Activated CD8-positive, alpha-beta memory T cell treated with anti-CD3 and anti-CD28 coated beads for 48 hours (primary cell): ENCODE measurements at places on chromosomes 3 and 15.

DNA sequence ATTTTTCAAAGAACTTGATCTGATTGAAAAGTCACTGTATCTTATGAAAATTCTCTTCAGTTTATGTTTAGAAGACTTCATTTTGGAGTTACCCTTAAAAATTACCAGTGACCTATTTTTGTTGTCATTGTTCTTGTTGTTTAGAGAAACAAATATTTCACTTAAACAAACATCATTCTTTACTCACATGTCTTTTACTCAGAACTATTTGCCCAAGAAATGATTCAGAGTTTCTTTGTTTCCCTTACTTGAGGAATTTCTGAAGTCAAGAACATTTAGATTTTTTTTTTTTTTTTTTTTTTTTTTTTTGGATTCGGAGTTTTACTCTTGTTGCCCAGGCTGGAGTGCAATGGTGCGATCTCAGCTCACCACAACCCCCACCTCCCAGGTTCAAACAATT lies 259.6 kb upstream of the UBE2E1 start:
- DNase-seq: no peak

- DNase-seq: no peak
Observed at GRCh38 chr3:30440147-30440604, 166.2 kb upstream of the TGFBR2 start.

GRCh38 chr15:50055750-50056157 lies 63.3 kb downstream of the ATP8B4 start:
- DNase-seq: no peak

DNA sequence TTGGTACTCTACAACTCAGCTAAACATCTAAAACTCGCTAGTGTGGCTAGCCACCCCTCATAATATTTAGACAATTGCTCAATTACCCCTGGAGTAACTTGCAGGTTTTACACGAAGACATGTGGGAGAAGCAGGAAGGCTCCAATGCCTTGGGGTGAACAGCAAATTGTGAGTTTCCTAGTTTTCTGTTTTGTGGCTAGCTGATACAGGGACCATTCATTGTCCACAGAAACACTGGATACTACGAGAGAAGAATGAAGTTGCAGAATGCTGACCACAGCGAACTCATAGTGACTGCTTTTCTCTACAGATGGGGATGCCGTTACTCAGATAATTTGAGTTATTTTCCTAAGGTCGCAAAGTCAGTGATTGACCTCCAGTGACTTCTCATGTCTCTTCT lies 212.9 kb downstream of the P3H2 start:
- no peak for DNase-seq

GRCh38 chr3:19002606-19003005 lies 145.7 kb upstream of the KCNH8 start:
- DNase-seq: no peak

GRCh38 chr3:14810070-14810791 lies 8.5 kb upstream of the FGD5 start:
- no peak for DNase-seq

- no peak for DNase-seq
Observed at GRCh38 chr3:149388001-149388440, 10.6 kb upstream of the TM4SF1 start.

DNA sequence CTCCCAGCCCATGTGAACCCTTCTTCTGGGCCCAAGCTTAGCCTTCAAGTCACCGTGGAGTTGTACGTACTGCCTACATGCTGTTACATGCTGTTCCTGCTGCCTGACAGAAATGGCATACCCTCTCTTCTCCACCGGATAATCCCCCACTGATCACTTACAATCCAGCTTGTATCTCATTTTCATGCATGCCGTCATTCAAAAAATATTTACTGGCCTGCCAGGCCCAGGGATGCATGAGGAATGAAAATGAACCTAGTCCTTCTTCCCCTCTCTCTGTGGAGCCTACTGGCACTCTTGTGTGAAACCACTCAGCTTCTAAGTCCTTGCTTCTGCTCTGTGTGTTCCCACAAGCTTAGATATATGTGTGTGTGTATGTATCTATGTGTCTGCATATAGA lies 60.6 kb downstream of the WNT5A start:
- no peak for DNase-seq

DNA sequence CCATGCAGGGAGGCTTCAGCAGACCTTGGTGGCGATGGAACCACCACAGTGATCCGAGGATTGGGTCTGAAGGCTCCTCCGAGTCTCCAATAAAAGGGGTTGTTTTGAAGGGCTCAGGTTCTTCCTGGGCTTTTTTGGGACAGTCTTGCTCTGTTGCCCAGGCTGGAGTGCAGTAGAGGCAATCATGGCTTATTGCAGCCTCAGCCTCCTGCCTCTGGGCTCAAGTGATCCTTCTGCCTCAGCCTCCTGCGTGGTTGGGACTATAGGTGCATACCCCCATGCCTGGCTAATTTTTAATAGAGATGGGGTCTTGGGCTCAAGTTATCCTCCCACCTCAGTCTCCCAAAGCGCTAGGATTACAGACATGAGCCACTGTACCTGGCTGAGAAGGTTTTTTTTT lies 84.8 kb downstream of the IGF1R start:
- no peak for DNase-seq

DNA sequence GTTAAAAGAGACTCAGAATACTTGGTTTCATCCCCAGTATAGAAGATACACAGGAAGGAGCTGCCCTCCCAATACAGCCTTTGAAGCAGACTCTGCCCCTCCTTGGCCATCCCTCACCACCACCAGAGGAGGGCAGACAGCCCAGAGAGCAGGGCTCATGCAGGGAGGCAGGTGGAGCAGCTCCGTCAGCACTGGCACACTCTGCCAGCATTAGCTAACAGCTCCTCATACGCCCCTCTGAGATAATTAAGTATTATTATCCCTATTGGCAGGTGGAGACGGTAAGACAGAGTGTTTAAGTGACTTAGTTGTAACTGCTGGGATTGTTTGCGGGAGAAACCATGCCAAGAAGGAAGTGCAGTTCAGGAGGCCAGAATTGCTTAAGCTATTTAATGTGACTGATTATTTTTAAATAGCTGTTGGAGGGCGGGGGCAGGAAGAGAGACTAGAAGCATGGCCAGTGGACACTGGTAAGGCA lies 434.0 kb downstream of the EPHB1 start:
- DNase-seq: no peak

DNA sequence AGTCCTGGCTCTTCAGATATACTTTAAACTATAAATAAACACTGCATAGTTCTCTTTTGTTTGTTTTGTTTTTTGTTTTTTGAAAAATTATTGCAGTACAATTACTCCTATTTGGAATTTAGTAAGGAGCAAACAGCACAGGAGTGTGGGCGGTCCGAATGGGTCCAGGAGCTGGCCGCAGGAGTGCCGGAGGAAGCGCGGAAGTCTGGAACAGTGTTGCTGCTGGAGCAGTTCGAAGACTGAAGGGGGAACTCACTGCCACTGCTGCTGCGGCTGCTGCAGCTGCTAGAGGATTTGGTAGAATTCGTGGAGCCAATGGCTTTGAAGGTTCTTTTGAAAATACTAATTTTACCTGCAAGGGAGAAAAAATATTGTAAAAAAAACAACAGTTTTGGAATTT lies 329.9 kb downstream of the ZNF385D start:
- DNase-seq: no peak

DNA sequence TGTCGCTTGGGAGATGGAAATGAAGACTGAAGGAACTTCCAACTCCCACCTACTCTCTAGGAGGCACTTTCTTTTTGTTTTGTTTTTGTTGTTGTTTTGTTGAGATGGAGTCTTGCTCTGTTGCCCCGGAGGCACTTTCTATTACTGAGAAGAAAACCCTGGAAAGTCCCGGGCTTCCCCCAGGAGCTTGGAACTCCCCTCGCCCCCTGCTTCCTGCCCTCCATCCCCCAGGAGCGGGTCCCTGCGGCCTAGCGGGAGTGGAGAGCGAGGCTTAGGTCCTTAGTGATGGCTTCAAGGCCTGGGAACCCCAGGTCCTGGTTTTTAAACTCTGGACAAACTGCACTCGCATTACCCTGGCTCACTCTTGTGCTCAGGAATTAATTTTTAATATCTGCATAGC lies 195.7 kb downstream of the OCA2 start:
- no peak for DNase-seq

GRCh38 chr3:194054961-194055360 lies 81.0 kb upstream of the HES1 start:
- DNase-seq: no peak

GRCh38 chr15:60589253-60589652 lies 110.3 kb upstream of the ICE2 start:
- DNase-seq: no peak

GRCh38 chr3:56681984-56682461 lies 1.0 kb downstream of the TASOR start:
- no peak for DNase-seq

GRCh38 chr3:190266265-190266912 lies 55.9 kb downstream of the CLDN1 start:
- no peak for DNase-seq
